ENCODE measurements at places on chromosomes 11 and 22.

DNA sequence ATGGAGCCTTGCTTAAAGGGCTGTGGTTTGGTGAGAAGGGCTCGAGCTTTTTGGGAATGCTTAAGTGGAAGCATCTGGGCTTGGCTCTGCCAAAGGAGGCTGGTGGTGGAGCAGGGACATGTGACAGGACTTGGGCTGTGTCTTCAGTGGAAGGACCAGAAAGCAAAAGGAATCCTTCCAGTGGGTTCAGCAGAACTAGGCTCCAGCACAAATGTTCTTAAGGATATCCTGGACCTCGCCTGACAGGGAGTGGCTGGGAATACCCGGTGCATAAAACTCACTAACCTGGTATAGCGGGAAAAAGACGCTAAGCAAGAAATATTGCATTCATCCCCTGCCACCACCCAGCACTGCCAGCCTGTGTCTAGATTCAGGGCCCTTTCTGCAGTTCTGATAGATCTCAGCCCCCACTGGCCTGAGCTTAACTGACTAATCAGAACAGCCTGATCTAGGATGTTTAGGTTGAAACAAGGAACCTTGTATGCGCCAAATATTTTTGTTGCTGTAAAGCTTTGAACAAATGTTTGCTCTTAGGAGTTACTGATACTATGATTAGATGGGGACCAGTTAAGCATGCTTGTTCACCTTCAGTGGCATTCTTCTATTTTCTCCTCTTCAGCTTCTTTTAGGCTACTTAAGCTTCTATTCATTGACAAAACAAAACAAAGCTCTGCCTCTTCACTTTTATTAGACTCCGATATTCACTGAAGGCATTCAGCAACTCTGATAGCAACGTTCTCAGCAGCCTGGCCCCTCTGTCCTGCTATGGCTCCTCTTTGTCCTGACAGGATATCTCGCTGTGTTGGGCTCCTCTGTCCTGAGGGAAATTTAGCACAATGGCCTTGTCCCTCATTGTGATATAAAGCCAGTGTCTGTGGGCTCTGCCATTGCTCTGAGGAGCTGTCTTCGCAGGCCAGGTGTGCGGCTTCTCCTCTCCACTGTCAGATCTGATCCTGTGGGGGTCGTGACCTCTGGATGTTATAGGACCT, 25.0 kb downstream of the PPFIBP2 start:
- DNase-seq = no peak

DNA sequence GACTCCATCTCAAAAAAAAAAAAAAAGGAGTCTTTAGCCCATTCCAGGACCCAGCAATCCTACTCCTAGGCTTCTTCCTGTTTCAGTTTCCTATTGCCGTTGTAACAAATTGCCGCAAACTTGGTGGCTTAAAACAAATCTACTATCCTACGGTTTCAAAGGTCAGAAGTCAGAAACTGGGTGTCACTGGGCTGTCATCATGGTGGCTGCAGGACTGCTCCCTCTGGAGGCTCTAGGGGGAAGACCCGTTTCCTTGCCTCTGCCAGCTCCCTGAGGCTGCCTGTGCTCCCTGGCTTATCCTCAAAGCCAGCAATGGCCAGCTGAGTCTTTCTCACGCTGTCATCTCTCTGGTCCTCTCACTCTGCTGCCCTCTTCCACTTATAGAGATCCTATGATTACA, 8.7 kb upstream of the DAGLA start:
- DNase-seq = peak; percentile 36

- DNase-seq = peak; percentile 40
Measured at GRCh38 chr11:116059919-116060318, 555.7 kb upstream of the CADM1 start.

- DNase-seq = no peak
Measured at GRCh38 chr11:64222651-64223000, 3.4 kb downstream of the TRPT1 start.

DNA sequence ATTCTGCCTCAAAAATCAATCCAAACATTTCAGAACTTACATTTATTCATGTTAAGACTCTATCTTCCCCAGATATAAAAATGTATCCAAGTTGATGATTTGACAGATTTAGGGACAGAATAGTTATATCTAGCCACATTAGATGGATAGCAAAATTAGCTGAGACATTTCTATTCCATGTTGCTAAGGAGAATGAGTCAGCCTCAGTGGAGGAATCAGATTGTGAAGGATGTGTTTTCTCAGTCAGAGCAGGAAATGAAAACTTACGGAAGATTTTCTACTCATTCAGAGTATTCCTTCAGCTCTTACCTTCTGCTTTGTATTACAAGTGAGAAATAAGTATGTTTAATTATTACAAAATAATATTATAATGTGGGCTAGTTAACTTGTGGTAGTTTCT, 556.3 kb upstream of the ANO3 start:
- DNase-seq = no peak

Data from NCI-H510A treated with DMSO at 0.1 percent for 48 hours (cell line).